GM12892 (cell line): ENCODE measurements at places on chromosomes 7 and 10.

DNA sequence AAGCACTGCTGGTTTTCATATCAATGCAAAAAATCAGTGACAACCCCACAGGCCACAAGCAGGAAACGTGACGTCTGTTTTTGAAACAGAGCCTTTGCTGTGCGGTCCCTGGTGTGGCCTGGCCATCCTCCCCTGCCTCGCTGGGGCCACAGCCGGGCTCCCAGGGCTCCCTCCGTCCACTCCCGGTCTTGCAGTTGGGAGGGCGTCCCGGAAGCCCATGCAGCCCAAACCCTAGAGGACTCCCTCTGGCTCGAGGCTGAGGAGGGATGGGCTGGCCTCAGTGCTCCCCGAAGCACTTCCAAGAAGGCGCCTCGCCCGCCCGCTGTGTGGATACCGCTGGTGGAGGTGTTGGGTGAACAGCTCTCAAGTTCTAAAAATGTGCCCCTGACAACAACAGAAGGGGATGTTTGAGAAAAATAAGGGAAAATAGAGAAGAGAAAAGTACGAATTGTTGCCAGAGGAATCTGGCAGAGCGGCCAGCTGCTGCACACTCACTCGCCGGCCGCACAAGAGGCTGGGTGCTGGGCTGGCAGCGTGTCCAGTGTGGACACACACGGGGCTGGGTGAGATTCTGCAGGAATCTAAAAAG lies 73.5 kb downstream of the ZRANB1 start:
- no peak for DNase-seq

- DNase-seq: no peak
Observed at GRCh38 chr7:98922392-98923187, 44.3 kb downstream of the TRRAP start.

DNA sequence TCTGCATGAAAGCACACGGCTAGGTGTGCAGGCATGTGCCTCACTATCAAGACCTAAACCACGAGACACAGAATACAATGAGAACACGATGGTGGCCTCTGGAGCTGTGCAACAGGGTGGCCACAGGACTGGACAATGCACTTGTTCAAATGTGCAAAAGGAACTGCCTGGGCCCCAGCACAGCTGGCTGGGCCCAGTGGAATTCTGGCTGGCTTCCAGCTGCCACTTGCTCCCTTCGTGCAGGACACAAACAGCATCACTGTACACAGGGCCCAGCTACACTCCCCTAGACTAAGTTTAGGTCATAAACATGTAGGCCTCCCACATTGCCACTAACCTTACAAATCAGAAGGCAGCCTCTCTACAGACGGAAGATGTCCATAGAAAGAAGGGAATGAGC lies 23.4 kb downstream of the DOCK4 start:
- DNase-seq: no peak

- no peak for DNase-seq
Observed at GRCh38 chr7:147022056-147022455, 905.5 kb downstream of the CNTNAP2 start.

DNA sequence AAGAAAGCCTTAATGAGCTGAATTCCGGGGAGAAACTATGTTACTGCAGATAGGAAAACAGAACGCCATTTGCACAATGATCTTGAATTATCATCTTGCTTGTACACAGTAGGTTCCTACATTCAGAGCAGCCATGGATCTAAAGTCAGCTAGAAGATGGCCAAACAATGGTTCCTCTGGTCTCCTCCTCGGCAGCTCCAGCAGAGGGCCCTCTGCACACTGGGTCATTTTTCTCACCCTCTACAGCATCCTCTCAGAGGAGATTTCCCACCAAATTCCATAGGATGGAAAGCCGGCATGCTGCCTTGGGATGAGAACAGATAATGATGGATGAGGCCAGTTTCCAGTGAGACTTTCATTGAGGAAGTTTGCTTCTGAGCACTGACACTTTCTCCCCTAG lies 308.5 kb upstream of the NFE2L3 start:
- DNase-seq: no peak

DNA sequence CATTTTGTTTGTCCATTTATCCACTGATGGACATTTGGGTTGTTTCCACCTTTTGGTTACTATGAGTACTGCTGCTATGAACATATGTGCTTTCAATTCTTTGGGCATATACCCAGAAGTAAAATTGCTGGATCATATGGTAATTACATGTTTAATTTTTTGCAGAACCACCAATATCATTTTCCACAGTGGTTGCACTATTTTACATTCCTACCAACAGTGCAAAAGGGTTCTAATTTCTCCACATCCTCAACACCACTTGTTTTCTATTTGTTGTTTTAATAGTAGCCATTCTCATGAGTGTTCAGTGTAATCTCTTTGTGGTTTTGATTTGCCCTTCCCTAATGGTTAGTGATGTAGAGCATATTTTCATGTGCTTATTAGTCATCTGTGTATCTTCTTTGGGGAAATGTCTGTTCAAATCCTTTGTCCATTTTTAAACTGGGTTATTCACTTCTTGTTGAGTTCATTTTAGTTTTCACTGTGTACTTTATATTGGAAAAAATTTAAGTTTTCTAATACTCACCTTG lies 101.9 kb downstream of the HIBADH start:
- no peak for DNase-seq

DNA sequence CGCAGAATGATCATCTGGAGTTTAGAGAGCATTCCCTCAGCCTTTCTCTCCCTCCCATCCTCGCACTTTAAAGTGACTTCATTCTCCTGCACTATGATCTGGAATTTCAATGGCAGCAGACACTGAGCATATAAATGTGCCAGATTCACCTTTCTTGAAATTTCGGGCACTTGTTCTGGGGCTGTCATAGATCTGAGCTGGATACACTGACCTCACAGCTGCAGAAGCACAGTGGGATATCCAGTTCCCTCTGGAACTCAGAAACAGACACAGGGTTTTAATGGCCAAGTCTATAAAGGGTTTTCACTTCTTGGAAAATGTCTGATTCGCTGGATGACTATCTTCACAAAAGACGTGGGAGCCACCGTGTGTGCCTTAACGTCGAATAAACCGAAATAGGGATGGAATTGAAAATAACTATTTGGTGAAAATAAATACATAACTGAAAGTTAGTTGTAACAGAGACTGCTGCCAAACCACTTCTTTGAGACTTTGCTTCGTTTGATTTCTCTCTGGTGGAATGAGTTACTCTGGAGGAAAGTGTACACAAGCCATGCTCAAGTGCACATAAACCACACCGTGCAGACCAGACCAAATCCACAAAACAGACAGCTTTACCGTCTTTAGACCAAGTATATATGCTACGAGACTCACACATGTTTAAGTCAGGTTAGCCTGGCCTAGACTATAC lies 126.1 kb downstream of the SVIL start:
- DNase-seq: no peak

DNA sequence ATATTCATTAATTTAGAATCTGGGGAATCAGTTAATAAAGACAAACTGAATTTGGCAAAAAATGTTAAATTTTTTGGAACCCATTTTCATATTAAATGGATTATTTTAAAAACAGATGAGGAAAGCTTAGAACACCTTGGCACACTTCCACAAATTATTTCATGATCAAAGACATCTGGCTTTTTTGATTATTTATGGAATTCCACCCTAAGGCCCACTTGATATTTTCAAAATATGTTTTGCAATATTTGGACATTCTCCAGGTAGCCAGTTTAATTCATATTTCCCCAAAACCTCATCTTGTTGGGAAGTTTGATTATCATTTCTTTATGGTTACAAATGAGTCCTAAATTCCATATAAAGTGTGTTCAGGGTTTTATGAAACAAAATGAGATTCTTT lies 129.9 kb downstream of the DOCK4 start:
- DNase-seq: no peak

GRCh38 chr10:78778444-78779338 lies 290.1 kb upstream of the ZMIZ1 start:
- DNase-seq: no peak

- DNase-seq: no peak
Observed at GRCh38 chr10:30072068-30072467, 12.7 kb upstream of the JCAD start.

DNA sequence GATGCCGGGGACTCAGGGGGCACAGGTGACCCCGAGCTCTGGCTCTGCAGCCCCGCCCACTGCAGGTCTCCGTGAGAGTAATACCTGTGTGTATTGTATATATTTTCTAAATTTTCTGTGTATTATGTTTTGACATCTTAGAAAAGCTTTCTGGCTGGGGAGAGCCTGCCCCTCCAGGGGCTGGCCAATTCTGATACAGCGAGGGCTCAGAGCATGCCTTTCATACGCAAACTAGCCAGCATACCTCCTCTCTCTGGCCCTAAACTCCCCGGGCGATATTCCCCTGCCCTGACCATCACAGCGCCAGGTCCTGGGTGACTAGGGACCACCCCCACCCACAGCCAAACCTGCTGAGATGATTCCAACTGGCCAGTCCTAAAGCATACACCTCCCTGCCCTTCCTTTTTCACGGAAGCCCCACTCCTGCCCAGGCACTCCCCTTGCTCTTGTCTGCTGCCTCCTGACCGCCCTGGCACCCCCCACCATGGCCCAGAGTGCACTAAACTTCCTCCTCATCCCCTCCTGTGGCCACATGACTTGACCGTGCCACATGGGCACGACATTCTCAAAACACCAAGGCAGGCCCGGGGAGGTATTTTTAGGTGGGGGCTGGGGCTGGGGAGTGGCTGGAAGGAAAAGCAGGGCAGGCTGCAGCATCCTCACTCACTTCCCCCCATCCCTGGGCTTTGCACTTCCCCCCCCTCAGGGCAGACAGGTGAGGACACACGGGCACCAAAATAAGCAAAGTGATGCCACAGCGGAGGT lies 61.5 kb downstream of the INSIG1 start:
- no peak for DNase-seq

- no peak for DNase-seq
Observed at GRCh38 chr10:61684894-61685507, 22.3 kb downstream of the CABCOCO1 start.

GRCh38 chr10:131618587-131619267 lies 282.1 kb upstream of the PPP2R2D start:
- no peak for DNase-seq

DNA sequence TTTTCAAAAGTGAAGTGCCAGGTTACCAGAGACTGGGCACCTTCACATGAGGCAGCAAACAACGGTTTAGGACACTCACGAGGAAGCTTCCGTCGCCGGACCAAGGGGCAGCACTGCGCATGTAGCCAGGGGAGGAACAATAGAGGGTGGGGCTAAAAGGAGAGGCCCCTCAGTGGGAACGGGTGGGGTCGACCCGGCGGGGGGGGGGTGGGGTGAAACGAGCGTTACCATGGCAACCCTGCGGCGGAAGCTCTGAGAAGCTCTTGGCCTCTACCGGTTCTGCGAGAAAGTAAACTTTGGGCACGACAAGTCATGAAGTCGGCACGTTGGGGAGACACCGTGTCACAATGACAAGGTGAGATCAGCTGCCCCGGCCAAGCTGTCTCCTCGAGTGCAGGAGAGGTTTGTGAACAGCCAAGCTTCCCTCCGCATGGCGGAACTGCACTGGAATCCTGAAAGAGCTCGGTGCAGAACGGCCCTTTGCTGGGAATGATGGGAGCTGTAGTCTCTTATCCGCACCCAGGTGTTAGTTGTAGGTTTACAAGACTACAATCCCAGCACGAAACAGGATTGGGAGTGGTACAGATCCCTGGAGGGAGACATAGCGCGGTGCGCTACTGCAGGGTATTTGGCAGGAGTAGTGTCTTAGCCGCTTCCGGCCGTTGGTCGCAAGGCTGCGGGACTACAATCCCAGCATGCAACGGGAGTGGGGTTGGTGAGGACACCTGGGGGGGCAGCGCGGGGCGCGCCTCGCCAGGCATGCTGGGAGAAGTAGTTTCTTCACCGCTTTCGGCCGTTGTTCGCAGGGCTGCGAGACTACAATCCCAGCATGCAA lies 72.8 kb upstream of the ZNF722 start:
- no peak for DNase-seq

GRCh38 chr10:11527068-11527467 lies 84.4 kb downstream of the USP6NL start:
- DNase-seq: no peak

DNA sequence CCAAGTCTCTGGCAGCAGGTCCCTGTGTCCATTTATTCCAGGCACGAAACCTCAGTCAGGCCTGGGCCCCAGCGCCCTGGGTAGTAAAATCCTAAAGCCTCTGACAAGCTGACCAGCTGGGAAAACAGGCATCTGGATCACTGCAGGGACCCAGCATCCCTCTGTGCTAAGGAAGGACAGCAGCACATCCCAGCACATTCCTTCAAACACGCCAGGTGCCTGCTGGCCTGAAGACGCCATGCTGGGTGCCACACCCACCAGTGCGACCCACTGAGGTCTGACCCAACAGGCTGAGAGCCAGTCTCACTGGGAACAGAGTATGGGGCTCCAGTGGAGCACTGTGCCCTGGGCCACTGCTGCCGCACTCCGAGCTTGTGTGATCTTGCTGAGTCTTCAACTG lies 6.4 kb downstream of the DNAJB12 start:
- no peak for DNase-seq

- no peak for DNase-seq
Observed at GRCh38 chr10:62939698-62940097, 123.5 kb upstream of the EGR2 start.

DNA sequence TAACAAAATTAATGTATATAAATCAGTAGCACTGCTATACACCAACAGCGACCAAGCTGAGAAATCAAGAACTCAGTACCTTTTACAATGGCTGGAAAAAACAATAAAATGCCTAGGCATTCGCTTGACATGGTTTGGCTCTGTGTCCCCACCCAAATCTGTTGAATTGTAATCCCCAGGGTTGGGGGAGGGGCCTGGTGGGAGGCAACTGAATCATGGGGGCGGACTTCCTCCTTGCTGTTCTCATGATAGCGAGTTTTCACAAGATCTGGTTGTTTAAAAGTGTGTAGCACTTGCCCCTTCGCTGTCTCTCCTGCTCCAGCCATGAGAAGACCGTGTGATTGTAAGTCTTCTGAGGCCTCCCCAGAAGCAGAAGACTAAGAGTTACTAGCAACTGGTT lies 8.6 kb downstream of the ZNF786 start:
- DNase-seq: no peak

DNA sequence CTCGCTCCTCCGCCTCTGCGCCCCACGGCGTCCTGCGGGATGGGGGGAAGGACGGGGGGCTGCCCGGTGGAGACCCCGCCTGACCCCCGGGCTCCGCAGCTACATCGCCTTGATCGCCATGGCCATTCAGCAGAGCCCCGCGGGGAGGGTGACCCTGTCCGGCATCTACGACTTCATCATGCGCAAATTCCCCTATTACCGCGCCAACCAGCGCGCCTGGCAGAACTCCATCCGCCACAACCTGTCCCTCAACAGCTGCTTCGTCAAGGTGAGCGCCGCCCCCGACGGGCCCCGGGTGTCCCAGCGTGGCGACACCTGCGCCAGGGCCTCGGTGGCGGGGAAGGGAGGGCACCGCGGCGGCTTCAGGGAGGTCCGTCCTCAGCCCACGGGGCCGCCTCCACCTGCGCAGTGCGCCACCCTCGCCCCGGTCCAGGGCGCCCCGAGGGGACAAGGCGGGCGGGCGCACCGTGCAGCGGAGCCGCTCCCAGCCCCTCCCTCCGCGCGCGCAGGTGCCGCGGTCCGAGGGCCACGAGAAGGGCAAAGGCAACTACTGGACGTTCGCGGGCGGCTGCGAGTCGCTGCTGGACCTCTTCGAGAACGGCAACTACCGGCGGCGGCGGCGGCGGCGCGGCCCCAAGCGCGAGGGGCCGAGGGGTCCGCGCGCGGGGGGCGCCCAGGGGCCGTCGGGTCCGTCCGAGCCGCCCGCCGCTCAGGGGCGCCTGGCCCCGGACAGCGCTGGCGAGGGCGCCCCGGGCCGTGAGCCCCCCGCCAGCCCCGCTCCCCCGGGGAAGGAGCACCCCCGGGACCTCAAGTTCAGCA lies 793 bp downstream of the FOXL3 start:
- no peak for DNase-seq

GRCh38 chr10:61643316-61643751 lies 19.4 kb upstream of the CABCOCO1 start:
- DNase-seq: no peak
